Mesendoderm (in vitro differentiated cells): ENCODE measurements at places on chromosomes 2 and 18.

DNA sequence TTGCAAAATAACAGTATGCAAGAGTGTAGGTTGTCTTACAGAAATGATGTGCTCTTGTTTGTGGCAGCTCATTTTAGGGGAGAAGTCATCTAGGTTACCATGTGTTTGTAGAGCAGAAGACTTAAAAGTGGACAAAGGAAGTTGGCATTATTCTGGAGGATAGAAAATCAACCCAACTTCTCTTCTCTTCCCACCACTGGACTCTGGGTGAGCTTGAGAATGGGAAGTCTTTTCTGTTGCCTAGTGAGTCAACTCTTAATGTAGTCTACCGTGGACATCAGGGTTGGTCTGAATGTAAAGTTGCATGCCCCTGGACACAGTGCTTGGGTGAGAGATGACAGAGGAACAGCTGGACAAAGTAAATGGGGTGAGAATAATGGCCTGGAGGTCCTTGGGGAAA, 98.3 kb downstream of the FMNL2 start:
- H3K36me3 ChIP-seq = no peaks in the 10 kb centered on the region
- H3K27ac ChIP-seq = no peak overlapping the region
- no peaks in the 10 kb centered on the region for H3K27me3 ChIP-seq
- peaks cover 22% of the 10 kb centered on the region for H3K4me1 ChIP-seq
- DNase-seq = no peak

DNA sequence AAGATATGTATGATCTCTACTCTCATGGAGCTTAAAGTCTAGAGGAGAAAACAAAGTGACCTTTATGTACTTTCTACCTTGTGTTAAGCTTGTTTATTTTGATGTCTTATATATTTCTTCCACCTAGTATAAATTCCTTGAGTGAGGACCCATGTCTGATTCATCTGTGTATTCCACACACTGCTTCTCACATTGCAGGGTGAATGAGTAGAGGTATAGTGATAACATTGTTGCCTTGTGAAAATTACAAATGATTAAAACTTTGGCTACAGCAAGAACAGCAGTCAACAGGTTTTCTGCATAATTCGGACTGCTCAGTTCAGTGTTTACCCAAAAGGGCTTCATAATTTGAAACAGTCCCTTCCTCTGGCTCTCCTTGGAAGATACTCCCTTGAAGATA, 36.3 kb downstream of the AOX1 start:
- H3K36me3 ChIP-seq = no peaks in the 10 kb centered on the region
- no peak for DNase-seq
- no peaks in the 10 kb centered on the region for H3K27me3 ChIP-seq

DNA sequence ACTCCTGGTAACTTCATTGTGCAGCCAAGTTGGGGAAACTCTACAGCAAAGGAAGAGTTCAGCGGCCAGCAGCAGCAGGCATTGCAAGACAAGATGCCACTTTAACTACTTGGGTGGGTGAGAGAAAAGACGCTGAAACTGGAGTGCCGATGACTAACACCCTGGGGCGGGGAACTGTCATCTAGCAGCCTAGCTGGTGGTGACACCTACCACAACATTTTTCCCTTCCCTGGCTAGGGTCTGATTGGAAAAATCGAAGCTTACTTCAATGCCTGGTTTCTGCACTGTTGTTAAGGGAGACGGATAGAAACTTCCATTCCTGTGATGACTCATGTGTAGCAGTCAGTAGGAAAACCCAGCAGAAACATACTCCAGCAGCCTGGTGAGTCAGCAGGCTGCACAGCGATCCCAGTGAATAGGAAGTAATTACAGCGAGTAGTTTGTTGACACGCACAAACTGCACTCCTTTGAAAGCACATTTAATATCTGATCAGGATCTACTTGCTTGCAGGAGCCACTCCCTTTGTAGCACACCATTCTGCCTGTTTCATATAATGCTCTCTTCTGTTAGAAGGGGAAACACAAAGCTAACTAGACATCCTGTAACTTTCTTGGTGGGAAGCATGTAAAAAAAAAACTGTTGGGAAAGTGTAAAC, 62.1 kb upstream of the MAPRE2 start:
- H3K27me3 ChIP-seq = peaks cover 3% of the 10 kb centered on the region
- DNase-seq = peak; percentile 94
- no peaks in the 10 kb centered on the region for H3K36me3 ChIP-seq

- H3K27me3 ChIP-seq = no peaks in the 10 kb centered on the region
- no peak for DNase-seq
- no peaks in the 10 kb centered on the region for H3K4me1 ChIP-seq
- H3K27ac ChIP-seq = no peak overlapping the region
- no peak overlapping the region for H3K4me3 ChIP-seq
Measured at GRCh38 chr2:74779587-74780135, 54.3 kb upstream of the HK2 start.

DNA sequence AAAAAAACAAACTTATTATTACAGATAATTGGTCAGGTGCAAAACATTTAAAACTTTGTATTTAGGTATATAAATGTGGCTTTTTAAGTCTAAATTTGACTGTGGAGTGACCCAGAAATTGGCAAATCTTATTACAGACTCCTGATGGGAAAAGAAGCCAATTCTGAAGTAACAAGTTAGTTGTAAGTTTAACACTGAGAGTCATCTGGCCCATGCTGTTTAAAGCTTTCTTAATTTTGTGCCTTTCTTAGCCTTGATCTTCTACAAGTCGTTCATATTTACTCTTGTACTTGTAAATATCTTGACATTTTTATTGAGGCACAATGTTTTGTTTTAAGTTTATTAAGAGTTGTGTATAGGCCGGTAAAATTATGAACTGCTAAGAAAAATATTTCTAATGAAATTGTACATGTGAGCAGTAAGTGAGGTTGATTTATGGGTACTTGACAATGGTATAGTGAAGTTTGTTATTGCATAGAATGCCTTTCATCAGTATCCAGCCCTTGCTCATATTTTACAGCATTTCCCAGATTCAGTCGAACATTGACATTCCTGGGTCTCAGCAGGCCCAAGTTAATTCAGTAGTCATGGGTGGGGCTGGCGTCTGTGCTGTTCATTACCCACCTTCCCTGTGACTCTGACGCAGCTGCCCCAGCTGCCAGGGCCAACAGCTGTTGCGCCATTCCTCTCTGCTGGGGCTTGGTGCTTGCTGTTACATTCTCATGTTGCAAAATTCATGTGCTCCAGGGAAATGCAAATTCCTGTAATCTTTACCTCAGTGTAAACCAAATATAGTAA, 121.4 kb downstream of the ZNF236 start:
- H3K4me1 ChIP-seq = no peaks in the 10 kb centered on the region
- peaks cover 2% of the 10 kb centered on the region for H3K36me3 ChIP-seq
- DNase-seq = no peak
- H3K27ac ChIP-seq = no peak overlapping the region

- H3K4me3 ChIP-seq = no peak overlapping the region
- H3K27ac ChIP-seq = no peak overlapping the region
- H3K4me1 ChIP-seq = peaks cover 4% of the 10 kb centered on the region
- peak; percentile 30 for DNase-seq
Measured at GRCh38 chr18:8732442-8733360, 27.3 kb downstream of the MTCL1 start.

GRCh38 chr18:67290421-67290820, 226.1 kb downstream of the DSEL start:
- H3K4me3 ChIP-seq = no peak overlapping the region
- DNase-seq = no peak
- H3K4me1 ChIP-seq = no peaks in the 10 kb centered on the region
- H3K27ac ChIP-seq = no peak overlapping the region

- no peak for DNase-seq
- H3K27me3 ChIP-seq = no peaks in the 10 kb centered on the region
- H3K4me1 ChIP-seq = peaks cover 4% of the 10 kb centered on the region
- no peak overlapping the region for H3K4me3 ChIP-seq
Measured at GRCh38 chr2:157922815-157923214, 46.7 kb upstream of the ACVR1 start.

- H3K4me1 ChIP-seq = no peaks in the 10 kb centered on the region
- H3K36me3 ChIP-seq = no peaks in the 10 kb centered on the region
- DNase-seq = no peak
- H3K4me3 ChIP-seq = no peak overlapping the region
Measured at GRCh38 chr2:150484461-150485021, 2.9 kb downstream of the RND3 start.

- H3K4me1 ChIP-seq = no peaks in the 10 kb centered on the region
- DNase-seq = no peak
- no peaks in the 10 kb centered on the region for H3K27me3 ChIP-seq
- no peaks in the 10 kb centered on the region for H3K36me3 ChIP-seq
- H3K27ac ChIP-seq = no peak overlapping the region
Measured at GRCh38 chr2:176650838-176651555, 381.8 kb downstream of the MTX2 start.

DNA sequence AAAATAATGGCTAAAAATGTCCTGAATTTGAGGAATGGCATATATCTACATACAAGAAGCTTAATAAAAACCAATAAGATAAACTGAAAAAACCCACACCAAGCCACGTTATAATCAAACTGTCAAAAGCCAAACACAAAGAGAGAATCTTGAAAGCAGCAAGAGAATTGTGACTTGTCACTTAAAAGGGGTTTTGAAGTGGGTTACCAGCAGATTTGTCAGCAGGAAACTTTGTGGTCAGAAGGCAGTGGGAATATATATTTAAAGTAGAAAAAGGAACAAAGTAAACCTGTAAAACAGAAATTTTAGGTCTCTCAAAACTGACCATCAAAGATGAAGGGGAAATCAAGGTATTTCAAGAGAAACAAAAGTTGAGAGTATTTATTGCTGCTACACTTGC, 171.9 kb upstream of the CNTNAP5 start:
- H3K27ac ChIP-seq = no peak overlapping the region
- no peak overlapping the region for H3K4me3 ChIP-seq
- no peaks in the 10 kb centered on the region for H3K27me3 ChIP-seq
- no peaks in the 10 kb centered on the region for H3K4me1 ChIP-seq
- H3K36me3 ChIP-seq = no peaks in the 10 kb centered on the region

DNA sequence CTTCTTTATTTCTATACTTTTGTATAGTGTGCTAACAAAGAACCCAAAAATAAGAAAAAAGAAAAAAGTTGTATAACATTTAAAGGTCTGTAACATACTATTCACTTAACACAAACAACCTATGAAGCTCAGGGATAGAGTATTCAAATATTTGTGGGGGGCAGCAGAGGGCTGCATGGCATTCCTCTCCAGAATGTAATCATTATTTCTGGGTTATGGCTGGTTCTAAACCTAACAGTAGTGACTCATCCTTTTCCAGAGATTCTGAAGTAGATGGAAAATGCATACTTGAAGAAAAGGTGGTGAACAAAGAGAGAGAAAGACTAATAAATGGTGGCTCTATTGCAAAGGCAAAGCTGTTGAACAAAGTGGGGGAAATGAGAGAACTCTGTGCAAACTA, 249.4 kb downstream of the NRXN1 start:
- H3K36me3 ChIP-seq = no peaks in the 10 kb centered on the region
- H3K27me3 ChIP-seq = no peaks in the 10 kb centered on the region
- H3K4me3 ChIP-seq = no peak overlapping the region
- no peak for DNase-seq
- no peak overlapping the region for H3K27ac ChIP-seq

GRCh38 chr18:11561293-11561692, 48.1 kb upstream of the SLC35G4 start:
- H3K4me1 ChIP-seq = no peaks in the 10 kb centered on the region
- no peak for DNase-seq
- no peaks in the 10 kb centered on the region for H3K36me3 ChIP-seq
- H3K27ac ChIP-seq = no peak overlapping the region
- no peak overlapping the region for H3K4me3 ChIP-seq
